ENCODE measurements at places on chromosomes 6 and 20.
A peak's percentile ranks its signal among the peaks of the same experiment; 100 is the strongest.

GRCh38 chr20:400454-401275, 7.4 kb upstream of the RBCK1 start:
- DNase-seq: no peak

GRCh38 chr6:62328607-62329006, 42.6 kb upstream of the KHDRBS2 start:
- no peak for DNase-seq

DNA sequence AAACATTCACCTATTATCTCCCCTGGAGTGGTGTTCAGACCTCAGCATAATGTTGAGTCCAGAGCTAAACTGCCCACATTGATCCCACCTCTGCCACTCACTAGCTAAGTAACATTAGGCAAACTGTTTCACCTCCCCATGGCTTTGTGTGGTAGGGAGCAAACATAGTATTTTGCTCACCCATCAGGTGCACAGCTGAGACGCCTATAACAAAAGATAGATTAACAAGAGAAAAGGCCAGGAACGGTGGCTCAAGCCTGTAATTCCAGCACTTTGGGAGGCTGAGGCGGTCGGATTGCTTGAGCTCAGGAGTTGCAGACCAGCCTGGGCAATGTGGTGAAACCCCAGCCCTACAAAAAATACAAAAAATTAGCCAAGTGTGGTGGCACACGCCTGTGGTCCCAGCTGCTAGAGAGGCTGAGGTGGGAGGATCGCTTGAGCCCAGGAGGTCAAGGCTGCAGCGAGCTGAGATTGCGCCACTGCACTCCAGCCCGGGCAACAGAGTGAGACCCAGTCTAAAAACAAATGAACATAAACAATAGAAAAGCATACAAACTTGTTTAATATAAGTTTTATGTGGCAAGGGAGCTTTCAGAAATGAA, 91.6 kb downstream of the MAP3K7 start:
- DNase-seq: no peak

- no peak for DNase-seq
These were observed 44.0 kb upstream of the BTN3A2 start for GRCh38 chr6:26321005-26321404.

- no peak for DNase-seq
These were observed 783.4 kb upstream of the CHD6 start for GRCh38 chr20:42401613-42402012.

- no peak for DNase-seq
These were observed 40.8 kb downstream of the SNRNP48 start for GRCh38 chr6:7630792-7631191.

DNA sequence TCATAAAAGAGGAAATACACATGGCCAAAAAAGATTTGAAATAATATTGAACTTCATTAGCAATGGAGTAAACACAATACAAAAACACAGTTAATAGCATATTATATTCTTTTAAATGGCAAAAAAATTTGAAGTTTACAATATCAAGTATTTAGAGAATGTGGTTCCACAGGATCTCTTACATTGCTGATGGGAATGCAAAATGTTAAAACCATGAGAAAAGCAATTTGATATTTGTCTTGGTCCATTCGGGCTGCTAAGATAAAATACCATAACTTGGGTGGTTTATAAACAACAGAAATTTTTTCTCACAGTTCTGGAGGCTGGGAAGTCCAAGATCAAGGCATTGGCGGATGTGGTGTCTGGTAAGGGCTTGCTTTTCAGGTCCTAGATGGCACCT, 154.0 kb upstream of the PLN start:
- no peak for DNase-seq

DNA sequence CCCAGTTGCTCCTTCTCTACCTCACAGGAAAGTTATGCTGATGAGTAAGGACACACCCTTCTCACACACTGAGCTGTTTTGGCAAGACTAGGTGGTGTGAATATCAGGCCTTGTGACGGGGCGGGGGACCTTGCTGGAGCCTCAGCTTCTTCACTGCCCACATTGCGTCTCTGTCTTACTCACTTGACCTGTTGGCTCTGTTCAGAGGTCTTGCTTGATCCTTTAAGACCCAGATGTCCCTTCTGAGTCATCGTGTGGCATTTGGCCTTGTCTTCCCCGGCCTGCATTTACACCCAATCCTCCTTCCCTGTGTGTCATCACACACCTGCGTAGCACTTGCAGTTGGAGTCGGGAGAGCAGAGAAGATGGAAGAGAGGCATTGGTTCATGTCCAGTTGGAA, 8.3 kb upstream of the PRND start:
- DNase-seq: no peak

- peak; percentile 58 for DNase-seq
These were observed 67.8 kb upstream of the ANKEF1 start for GRCh38 chr20:9966966-9967365.

DNA sequence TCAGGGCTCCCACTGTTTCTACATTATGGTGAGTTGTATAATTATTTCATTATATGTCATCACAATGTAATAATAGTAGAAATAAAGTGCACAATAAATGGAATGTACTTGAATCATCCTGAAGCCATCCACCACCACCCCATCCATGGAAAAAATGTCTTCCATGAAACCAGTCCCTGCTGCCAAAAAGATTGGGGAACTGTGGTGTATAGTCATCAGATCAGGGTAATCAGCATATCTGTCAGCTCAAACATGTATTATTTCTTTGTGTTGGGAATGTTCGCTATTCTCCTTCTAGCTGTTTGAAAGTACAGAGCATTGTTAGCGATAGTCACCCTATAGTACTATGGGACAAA, 33.8 kb upstream of the SLC22A23 start:
- no peak for DNase-seq

- DNase-seq: no peak
These were observed 18.8 kb downstream of the ZKSCAN3 start for GRCh38 chr6:28368522-28368921.

DNA sequence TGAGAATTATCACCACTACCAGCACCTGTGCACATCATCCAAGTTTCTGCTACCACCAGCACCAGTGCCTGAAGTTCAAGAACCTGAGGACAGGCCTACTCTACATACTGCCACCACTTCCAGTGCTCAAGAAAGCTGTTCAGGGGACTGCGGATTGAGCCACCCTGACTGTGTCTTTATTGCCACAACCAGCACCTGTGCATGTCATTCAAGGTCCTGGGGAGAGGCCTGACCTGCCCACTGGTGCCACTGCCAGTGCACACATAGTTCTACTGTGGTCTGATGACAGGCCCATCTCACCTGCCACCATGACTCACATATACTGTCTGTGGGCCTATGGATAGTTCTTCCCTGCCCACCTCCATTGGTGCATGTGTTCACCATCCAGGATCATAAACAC, 559.4 kb downstream of the COL12A1 start:
- DNase-seq: no peak

DNA sequence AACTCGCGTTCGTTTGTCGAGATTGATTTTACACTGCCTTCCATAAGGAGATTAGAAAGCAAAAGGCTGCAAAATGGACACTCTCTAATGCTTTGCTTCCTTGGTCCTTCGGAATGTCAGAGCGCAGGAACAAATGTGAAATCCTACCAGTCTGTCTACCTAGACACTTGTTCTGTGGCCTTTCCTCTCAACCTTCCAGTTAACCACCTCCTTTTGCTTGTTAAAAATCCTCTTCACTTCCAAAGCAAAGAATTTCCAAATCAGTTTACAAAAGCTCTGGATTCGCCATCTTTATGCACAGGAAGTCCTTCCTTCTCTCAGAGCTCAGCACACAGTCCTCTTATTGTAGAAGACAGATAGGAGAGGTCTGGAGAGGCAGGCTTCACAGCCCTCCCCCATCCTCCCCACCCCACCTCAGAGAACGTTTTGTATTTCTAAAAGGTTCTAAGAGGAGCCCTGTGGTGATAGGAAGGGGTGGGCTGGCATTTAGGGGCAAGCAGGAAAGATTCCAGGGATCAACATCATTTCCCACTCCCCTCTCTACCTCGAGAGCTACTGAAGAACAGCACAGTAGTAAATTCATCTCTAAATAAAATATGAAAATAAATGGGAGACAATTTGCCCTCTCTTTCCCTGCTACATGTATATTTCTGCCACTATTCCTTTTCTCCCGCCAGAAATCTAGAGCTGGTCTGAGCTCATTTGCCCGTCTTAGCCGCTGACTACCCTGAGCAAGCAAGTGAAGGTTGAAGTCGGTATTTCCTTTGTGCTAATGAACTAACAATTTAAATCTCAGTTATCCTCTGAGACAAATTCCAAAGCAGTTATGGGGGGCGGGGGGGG, 18.9 kb downstream of the TFAP2A start:
- no peak for DNase-seq

DNA sequence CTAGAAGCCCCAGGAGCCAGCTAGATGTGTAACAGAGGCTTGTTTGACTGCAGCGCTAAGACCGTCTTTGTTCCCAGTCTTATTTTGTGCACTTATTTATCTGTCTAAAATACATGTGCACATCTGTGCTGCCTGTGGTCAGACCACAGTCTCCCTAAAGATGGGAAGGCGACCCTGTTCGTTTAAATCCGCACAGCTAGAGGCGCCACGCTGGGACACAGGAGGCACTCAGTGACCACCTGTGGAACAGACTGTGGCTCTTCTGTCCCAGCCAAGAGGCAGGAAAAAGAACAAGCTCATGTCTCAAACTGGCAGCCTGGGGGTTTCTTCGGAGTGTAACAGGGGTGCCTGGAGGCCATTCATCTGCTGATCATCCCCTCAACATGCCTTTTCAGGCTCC, 66.8 kb downstream of the CPNE5 start:
- no peak for DNase-seq

GRCh38 chr6:109071125-109071917, 23.3 kb downstream of the SESN1 start:
- no peak for DNase-seq

GRCh38 chr6:45500924-45501816, 123.4 kb upstream of the SUPT3H start:
- peak; percentile 47 for DNase-seq

DNA sequence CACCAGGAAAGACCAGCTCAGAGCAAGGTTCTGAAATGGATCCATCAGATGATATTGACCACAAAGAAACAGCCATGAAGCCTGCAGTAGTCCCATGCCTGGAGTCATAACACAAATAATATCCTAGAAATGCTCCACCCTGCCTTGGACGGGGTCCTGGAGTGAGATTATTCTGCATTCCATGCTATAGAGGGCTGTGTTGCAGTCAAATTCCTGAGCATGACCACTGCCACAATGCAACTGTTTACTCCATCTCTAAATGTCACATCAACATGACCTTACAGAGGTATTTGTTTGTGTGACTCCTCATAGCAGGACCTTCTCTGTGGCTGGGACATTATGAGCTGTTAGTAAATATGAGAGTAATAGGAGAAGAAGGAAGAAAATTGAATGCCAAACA, 257.5 kb upstream of the TCF21 start:
- DNase-seq: no peak

DNA sequence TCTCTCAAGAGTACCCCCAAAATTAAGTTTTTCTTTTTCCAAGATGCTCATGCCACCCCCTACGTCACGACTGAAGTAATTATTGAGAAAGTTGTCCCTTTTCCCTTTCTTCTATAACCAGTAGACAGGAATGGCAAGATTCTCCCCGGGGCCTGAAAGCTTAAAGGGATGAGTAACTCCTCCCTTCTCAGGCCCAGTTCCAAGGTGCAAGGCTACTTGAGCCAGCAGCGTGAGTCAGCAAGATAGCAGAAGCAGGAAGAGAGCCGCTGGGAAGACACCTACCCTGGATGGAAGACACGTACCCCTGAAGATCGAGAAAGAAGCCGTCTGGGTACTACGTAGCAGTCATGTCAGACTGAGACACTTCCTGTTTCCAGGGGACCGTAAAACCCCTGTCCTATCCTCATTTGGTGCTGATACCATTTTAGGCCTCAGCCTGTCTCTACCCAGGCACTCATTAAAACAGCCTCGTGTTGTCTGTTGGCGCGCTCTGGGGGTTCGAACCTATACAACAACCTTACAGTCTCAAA, 241.0 kb downstream of the ADGRG6 start:
- no peak for DNase-seq

DNA sequence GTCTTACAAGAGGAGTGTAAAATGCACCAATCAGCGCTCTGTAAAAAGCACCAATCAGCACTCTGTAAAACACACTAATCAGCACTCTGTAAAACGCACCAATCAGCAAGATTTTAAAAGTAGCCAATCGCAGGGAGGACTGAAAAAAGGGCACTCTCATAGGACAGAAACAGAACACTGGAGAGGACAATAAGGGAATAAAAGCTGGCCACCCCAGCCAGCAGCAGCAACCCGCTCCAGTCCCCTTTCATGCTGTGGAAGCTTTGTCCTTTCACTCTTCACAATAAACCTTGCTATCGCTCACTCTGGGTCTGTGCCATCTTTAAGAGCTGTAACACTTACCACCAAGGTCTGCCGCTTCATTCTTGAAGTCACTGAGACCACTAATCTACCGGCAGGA, 1.7 kb upstream of the AIG1 start:
- DNase-seq: no peak

- DNase-seq: no peak
These were observed 56.5 kb downstream of the EYA4 start for GRCh38 chr6:133297657-133298056.

DNA sequence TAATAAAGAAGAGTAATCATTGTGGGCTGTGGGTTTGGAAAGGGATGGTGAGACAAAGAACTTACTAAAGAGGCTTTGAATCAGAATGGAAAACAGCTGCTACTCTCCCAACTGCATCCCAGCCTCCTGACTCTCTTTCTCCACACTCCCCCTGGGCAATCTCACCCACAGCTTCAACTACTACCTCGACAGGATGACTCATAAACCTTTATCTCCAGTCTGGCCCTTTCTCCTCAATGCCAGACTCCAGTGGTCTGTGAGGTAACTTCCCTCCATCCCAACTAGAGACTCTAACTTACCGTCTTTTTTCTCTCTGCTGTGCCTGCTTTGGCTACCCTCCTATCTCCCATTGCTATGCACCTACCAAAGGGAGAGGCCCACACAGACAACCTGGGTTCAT, 135.3 kb upstream of the RREB1 start:
- no peak for DNase-seq

- DNase-seq: no peak
These were observed 453.0 kb downstream of the LMBRD1 start for GRCh38 chr6:69343851-69344250.

DNA sequence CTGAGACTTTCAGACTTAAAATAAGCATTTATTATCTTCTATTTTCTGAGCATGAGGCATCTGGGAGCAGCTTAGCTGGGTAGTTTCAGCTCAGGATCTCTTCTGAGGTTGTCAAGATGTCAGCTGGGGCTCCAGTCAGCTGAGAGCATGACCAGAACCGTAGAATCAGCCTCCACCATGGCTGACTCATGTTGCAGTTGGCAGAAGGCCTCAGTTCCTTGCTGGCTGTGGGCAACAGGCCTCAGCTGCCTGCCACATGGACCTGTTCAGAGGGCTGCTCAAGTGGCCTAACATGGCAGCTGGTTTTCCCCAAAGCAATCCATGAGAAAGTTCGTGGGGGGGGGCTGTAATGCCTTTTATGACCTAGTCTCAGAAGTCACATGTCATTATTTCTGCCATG, 142.3 kb downstream of the LY86 start:
- DNase-seq: no peak

GRCh38 chr6:1586861-1587450, 22.8 kb upstream of the FOXC1 start:
- DNase-seq: no peak
